Esophagus squamous epithelium (tissue), 5 donors: ENCODE measurements at places on chromosomes 5 and 9.

DNA sequence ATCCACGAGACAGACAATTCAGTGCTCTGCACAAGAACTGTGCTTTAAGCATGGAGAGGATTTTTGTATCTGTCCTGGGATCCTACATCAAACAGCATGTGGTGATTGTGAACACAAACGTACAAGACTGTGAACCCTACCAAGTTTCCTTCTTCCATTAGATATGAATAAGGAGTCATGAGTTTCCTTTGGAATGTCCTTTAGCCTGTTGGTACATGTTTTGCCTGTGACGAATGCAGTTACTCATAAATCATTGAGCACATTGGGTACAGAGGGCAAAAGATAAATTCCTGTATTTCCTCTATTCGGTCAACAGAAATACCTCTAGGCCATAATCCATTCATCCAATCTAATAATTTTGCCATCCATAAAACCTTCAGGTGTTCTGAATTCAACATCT lies 61.5 kb downstream of the FXN start:
- H3K27ac ChIP-seq, result peak overlapping the region; percentile 62
- DNase-seq, result no peak
- no peaks in the 10 kb centered on the region for H3K36me3 ChIP-seq
- H3K4me3 ChIP-seq, result no peak overlapping the region
- H3K4me1 ChIP-seq, result no peaks in the 10 kb centered on the region

DNA sequence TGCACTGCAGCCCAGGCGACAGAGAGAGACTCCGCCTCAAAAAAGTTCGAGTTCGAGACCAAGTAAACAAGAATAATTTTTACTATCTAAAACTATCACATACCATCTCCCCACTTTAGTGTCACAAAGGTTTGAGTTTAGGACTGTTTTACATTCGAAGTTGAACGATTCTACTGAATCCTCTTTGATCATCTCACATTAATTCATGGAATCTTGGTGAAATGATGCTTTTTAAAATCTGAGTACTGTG lies 715 bp upstream of the RPS6 start:
- no peak for DNase-seq
- H3K27me3 ChIP-seq, result no peaks in the 10 kb centered on the region
- peaks cover 4% of the 10 kb centered on the region for H3K36me3 ChIP-seq

GRCh38 chr5:147234239-147234824 lies 494 bp upstream of the STK32A start:
- H3K27ac ChIP-seq, result peak overlapping the region; percentile 78
- H3K27me3 ChIP-seq, result no peaks in the 10 kb centered on the region
- peak overlapping the region; percentile 33 for H3K4me3 ChIP-seq
- H3K4me1 ChIP-seq, result no peaks in the 10 kb centered on the region

- no peak for DNase-seq
- H3K36me3 ChIP-seq, result no peaks in the 10 kb centered on the region
- H3K27me3 ChIP-seq, result no peaks in the 10 kb centered on the region
- no peak overlapping the region for H3K27ac ChIP-seq
These were observed 144.3 kb upstream of the RAPGEF1 start for GRCh38 chr9:131884222-131884621.

- H3K4me3 ChIP-seq, result no peak overlapping the region
- H3K4me1 ChIP-seq, result no peaks in the 10 kb centered on the region
- no peaks in the 10 kb centered on the region for H3K27me3 ChIP-seq
- DNase-seq, result no peak
These were observed 76.4 kb upstream of the PRSS3 start for GRCh38 chr9:33718987-33719386.

GRCh38 chr5:113020461-113021273 lies 44.1 kb downstream of the DCP2 start:
- no peak overlapping the region for H3K27ac ChIP-seq
- no peaks in the 10 kb centered on the region for H3K27me3 ChIP-seq
- H3K4me1 ChIP-seq, result no peaks in the 10 kb centered on the region

DNA sequence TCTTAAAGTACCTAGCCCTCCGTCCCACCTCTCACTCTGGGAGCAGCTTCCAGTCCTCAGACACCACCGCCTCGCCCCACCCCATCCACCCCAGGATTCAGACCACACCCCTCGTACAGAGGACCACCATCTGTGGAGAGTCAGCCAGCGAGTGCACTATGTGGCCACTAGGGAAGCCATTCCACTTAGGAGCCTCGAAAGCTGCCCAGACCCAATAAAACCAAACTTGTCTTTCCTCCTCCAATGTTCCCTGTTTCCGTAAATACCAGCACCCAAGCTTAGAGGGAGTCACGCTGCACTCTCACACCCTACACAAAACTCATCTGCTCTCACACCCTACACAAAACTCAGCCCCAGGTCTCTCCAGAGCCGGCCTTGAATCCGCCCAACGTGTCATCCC lies 1.9 kb downstream of the GCNT4 start:
- no peak overlapping the region for H3K4me3 ChIP-seq
- no peaks in the 10 kb centered on the region for H3K27me3 ChIP-seq
- peaks cover 10% of the 10 kb centered on the region for H3K4me1 ChIP-seq
- H3K27ac ChIP-seq, result peak overlapping the region; percentile 12

DNA sequence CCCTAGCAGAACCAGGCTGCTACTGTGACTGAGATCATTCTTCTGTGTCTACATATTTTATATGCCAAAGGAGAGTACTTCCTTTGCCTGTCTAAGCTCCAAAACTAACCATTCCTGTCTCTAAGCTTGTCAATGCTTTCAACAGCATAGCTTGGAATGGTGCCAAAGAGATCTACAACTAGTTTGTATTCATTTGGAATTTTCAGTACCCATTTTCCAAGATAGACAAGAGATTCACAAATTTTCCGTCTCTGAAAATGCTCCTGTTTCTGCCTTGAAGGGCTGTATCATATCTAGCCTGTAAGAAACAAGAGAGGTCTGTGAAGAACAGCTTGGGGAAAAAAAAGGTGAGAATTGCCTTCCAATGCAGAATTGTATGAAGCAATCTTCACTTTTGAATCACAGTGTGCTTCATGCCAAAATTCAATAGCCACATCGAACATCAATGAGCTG lies 334.4 kb upstream of the ACTBL2 start:
- H3K27ac ChIP-seq, result no peak overlapping the region
- H3K4me3 ChIP-seq, result no peak overlapping the region
- DNase-seq, result no peak
- H3K27me3 ChIP-seq, result no peaks in the 10 kb centered on the region

DNA sequence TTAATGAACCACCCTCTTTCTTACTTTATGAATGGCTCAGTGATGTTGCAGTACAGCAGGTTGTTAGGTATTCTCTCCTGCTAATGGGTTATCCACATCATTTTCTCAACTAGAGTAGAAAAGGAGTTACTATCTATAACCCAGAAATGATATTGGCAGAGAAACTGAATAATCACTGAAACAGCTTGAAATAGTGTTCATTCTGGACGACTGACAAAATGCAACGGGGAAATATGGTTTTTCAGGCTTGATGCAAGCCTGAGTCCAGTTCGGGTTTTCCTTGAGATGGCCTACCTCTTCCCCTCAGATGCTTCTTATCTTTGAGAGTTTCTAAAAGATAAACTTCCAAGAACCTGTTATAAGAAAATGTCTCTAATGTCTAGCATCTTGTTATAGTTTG lies 187.3 kb downstream of the RAB3C start:
- no peaks in the 10 kb centered on the region for H3K27me3 ChIP-seq
- no peak overlapping the region for H3K27ac ChIP-seq
- no peak overlapping the region for H3K4me3 ChIP-seq
- H3K4me1 ChIP-seq, result no peaks in the 10 kb centered on the region
- no peak for DNase-seq
- H3K36me3 ChIP-seq, result no peaks in the 10 kb centered on the region

DNA sequence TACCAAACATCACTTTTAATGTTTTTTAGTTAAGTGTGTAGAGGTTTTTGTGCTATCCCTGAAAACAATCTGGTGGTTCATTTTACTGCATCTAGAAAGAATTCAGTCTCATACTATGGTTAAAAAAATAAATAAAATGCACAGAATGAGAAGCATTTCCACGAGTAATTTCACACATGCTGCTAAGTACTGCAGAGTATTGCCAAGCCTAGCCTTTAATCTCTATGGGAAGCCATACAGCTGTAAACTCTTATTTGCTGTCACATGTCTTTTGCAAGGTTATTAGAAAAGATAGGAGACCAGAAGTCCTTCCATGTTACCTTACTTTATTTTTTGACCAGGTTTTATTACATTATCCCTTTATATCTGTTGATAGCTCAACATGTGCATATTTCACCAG lies 37.6 kb upstream of the MAN2A1 start:
- H3K27ac ChIP-seq, result no peak overlapping the region
- H3K4me1 ChIP-seq, result no peaks in the 10 kb centered on the region
- no peaks in the 10 kb centered on the region for H3K27me3 ChIP-seq
- H3K36me3 ChIP-seq, result no peaks in the 10 kb centered on the region
- DNase-seq, result no peak

DNA sequence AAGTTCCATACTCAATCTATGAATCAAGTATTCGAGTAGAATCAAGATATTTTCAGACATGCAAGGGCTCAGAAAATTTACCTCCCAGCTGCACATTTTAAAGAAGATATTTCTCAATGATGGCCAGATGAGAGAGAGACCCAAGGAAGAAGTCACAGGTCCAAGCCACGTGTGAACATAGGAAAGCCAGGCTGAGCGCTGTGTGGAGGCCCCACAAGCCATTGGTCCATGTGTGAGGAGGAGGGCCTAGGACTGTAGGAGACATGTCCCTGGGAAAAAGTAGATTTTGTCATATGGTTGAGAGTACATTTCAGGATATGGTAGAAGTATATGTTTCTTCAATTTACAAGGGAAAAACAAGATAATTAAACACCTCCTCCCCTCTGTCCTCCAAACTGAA lies 115.8 kb upstream of the RPS23 start:
- no peaks in the 10 kb centered on the region for H3K4me1 ChIP-seq
- no peak overlapping the region for H3K27ac ChIP-seq
- H3K36me3 ChIP-seq, result no peaks in the 10 kb centered on the region
- H3K4me3 ChIP-seq, result no peak overlapping the region
- DNase-seq, result no peak

GRCh38 chr5:73215891-73216610 lies 43.1 kb downstream of the TMEM174 start:
- peaks cover 14% of the 10 kb centered on the region for H3K4me1 ChIP-seq
- no peaks in the 10 kb centered on the region for H3K36me3 ChIP-seq

GRCh38 chr9:90641884-90642487 lies 638 bp downstream of the DIRAS2 start:
- H3K27me3 ChIP-seq, result no peaks in the 10 kb centered on the region
- peak overlapping the region; percentile 61 for H3K4me3 ChIP-seq
- no peaks in the 10 kb centered on the region for H3K36me3 ChIP-seq
- no peak for DNase-seq
- H3K27ac ChIP-seq, result no peak overlapping the region
- H3K4me1 ChIP-seq, result peaks cover 10% of the 10 kb centered on the region

- no peak for DNase-seq
- peaks cover 19% of the 10 kb centered on the region for H3K27me3 ChIP-seq
- no peak overlapping the region for H3K4me3 ChIP-seq
- no peaks in the 10 kb centered on the region for H3K4me1 ChIP-seq
- H3K36me3 ChIP-seq, result no peaks in the 10 kb centered on the region
These were observed 19.6 kb downstream of the IRX1 start for GRCh38 chr5:3615217-3615616.

DNA sequence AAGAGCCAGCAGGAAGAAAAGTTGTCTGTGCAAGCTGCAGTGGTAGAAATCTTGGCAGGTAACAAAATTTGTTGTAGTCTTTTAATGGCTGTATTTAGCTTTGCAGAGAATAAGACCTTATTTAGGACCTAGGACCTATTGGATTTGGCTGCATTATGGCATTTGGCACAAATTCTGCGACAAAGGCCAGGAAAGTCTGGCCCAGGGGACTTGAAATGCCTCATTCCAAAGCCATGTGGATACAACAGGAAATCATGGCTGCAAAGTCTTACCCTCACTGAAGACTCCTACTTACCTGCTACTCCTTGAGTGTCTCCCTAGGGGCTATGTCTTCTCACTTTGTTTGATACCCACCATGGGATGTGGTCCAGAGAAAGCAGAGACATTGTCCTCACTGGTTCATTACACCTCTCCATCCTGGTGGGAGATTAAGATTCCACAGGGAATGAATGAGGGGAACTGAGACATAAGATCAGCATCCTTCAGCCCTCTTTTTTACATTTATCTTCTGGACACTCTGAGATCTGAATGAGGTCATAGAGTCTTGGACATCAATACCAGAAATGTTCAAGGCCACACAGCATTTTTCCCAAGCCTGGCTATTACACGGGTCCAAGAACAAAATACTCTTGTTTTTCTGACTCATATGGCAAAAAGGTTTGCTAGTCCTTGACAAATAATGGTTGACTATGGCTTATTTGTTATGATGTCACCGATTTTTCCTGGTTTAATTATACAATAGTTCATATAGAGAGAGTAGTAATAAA lies 119.4 kb downstream of the PDE8B start:
- H3K27me3 ChIP-seq, result no peaks in the 10 kb centered on the region
- no peak for DNase-seq
- no peaks in the 10 kb centered on the region for H3K36me3 ChIP-seq
- no peaks in the 10 kb centered on the region for H3K4me1 ChIP-seq
